T47D (cell line): ENCODE measurements at places on chromosomes 2 and 18.

- peak; percentile 49 for DNase-seq
These were observed 296.3 kb upstream of the KCNJ3 start for GRCh38 chr2:154402213-154402612.

DNA sequence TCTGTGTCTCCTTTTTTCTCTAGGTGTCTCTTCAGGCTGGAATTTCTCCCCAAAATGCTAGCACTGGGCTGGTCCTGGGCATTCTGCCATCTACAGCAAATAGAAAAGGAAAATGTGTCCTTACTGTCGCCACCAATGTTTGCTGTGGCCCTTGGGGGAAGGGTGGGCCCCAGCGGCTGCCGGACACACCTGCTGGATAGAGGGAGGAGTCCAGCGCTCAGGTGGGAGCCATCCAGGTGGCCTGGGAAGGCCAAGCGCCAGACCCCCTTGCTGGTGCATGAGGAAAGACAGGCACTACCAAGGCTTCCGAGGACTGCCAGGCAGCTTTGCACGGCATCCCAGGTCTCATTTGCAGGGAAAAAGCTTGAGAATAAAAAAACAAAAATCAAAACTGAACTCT is 147.7 kb upstream of the GATA6 start:
- DNase-seq: no peak

GRCh38 chr2:239297142-239298004 is 103.4 kb downstream of the HDAC4 start:
- no peak for DNase-seq

- DNase-seq: no peak
These were observed 254.8 kb downstream of the CDH2 start for GRCh38 chr18:27921904-27922751.

DNA sequence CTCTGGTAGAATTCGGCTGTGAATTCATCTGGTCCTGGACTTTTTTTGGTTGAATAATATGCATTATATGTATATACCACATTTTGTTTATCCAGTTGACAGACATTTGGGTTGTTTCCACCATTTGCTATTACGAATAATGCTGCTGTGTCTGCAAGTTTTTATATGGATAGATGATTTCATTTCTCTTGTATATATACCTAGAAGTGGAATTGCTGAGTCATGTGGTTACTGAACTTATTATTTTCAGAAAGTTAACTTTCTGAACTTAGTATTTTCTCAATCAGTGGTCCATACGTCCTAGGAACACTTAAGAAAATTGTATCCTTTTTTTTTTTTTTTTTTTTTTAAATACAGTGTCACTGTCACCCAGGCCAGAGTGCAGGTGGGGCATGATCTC is 63.3 kb downstream of the RIF1 start:
- DNase-seq: no peak
